Stimulated activated CD4-positive, alpha-beta T cell treated with anti-CD3 and anti-CD28 coated beads, Interleukin-1b, Interleukin-23, amount 100 ng/mL, for 1 hour (primary cell): ENCODE measurements at places on chromosomes 1 and 21.

DNA sequence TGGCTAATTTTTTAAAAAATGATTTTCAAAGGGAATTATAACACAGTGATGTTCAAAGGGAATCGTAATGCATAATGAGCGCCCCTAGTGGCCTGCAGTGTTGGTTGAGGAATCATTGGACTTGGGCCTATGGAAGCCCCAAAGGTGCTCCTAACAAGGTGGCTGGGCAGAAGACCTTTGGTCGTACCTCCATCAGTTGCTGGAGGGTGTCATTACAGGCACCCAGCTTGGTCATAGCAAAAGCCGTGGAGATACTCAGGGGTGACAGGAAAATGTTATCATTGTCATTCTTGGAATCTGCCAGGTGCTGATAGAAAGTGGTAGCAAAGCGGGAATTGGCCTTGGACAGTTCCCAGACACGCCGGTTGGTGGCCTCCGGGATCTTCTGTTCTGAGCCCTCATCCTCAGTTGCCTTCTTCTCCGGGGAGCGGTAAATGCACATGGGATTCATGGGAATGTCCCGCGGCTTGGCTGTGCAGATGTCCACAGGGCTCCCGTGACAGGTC lies 2.7 kb downstream of the SERPINC1 start:
- peak; percentile 6 for DNase-seq

- no peak for DNase-seq
Observed at GRCh38 chr21:24955275-24955961, 651.9 kb downstream of the MRPL39 start.

DNA sequence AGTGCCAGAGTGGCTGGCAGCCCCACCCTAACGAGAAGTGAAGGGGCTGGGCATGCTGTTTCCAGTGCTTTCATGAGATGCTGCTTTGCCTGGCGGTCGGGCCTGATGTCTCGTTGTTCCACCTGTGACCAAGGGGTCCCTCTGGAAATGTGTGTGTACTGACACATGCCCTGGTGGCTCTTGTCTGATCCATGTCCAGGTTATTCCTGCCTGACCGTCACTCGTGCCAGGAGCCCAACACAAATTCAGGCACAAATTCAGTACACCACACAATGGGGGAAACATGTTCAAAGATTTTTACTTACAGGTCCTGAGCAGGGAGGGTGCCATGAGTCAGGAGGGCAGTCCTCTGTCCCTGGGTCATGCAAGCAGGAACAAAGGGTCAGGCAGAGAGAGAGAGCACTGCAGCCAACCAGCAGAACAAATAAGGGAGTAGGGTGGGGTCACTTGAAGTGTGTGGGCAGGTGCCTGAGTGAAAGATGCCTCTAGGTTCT lies 76.3 kb downstream of the ADARB1 start:
- no peak for DNase-seq

DNA sequence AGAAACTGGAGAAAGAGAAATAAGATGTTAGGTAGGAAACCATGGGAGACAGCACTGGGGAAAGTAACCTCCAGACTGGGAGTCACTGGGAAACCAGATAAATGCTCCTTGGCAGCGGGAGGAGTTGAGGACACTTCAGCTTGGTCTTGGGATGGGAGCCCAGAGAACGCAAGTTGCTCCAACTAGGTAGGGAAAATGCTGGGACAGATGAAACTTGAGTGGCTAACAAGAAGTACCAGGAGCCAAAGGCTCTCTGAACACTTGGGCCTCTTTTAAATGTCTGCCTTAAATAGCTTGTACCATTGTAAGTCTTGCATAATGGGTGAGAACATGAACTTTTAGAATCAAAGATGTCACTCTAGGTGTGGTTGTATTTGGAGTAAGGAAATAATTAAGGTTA lies 3.0 kb downstream of the NMNAT1 start:
- no peak for DNase-seq

GRCh38 chr1:153773096-153773921 lies 1.9 kb upstream of the SLC27A3 start:
- no peak for DNase-seq

DNA sequence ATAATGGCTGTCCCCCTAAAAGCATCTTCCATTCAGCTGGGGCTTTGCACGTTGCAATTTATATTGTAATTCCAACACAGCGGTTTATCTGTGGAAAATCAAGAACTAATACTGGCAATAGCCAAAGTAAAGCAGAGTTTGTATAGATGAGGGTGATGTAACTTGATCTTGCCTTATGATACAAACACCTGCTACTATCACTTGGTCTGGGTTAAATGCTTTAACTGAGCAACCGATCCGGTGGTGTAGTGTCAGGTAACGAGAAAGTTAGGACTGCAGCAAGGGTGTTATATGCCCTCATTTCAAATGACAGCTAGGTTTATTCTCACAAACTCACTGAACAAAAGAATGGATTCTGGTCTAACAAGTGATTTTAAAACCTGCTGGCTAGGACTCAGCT lies 47.3 kb upstream of the PLPPR4 start:
- DNase-seq, result no peak

GRCh38 chr1:70458131-70458530 lies 47.1 kb downstream of the CTH start:
- DNase-seq, result no peak

GRCh38 chr21:38181096-38181495 lies 75.7 kb upstream of the KCNJ15 start:
- no peak for DNase-seq

GRCh38 chr1:35555212-35555584 lies 2.0 kb downstream of the KIAA0319L start:
- no peak for DNase-seq

- no peak for DNase-seq
Observed at GRCh38 chr1:40932006-40932405, 47.5 kb upstream of the CTPS1 start.
